ENCODE measurements at places on chromosomes 7 and 10.
A peak's percentile ranks its signal among the peaks of the same experiment; 100 is the strongest.

DNA sequence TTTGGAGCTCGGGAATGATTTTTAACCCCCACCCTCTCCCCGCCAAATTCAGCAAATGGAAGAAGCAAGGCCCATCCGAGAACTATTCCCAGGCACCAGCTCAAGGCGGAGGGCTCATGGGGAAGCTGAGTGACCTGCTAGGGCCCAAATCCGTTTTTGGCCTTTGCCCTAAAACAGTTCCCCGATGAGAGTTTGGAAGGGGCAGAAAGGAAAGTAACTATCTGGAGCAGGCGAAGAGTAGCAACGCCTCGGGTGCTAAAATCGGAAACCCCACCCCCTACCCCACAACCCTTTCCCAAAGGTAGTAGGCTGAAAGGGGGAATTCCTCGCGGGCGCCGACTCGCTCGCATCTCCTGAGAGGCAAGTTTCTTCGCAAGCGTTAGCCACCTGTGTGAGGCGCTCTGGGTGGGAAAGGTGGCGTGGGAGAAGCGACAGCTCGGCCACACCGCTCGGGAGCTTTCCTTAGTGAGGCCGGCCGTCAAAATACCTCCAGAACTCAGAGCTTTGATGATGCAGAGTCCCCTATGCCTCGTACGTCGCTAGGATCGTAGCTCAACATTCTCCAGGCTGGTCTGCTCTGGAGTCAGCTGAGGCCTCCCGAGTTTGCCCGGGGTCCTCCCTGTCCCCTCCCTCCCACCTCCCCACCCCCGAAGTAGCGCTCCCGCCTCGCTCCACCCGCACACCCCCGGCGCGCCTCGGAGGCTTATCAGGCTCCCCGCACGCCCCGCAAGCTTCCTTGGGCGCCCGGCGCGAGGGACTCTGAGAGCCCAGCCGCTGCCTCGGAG is 642 bp upstream of the PRKG1 start:
- no peak for DNase-seq

GRCh38 chr10:83037653-83038052 is 1101.7 kb upstream of the GHITM start:
- no peak for DNase-seq

GRCh38 chr10:111511751-111512150 is 434.9 kb downstream of the ADRA2A start:
- no peak for DNase-seq

- no peak for DNase-seq
Observed at GRCh38 chr7:99362801-99363200, 11.7 kb upstream of the ARPC1B start.

- DNase-seq = no peak
Observed at GRCh38 chr7:124074007-124074406, 41.1 kb upstream of the TMEM229A start.

- DNase-seq = no peak
Observed at GRCh38 chr10:86234541-86235270, 131.9 kb downstream of the GRID1 start.

- peak; percentile 30 for DNase-seq
Observed at GRCh38 chr7:1706381-1706720, 36.3 kb downstream of the ELFN1 start.

DNA sequence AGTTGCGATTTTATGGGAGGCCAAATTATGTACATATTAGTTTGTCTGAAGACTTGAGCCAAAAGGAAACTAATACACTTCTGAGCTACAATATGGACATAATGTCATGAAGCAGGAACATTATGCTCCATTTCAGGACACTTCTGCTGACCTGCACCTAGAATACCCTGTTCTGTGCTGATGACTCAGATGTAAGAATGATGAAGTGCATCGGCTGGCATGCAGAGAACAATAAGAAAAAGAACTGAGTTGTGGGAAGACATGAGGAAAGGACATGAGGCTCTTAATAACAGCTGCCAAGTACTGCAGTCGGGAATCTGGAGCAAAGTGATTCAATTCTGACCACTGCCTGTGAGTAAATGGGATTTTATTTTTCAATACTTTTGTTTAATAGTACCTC is 192.9 kb upstream of the VSTM2A start:
- no peak for DNase-seq

DNA sequence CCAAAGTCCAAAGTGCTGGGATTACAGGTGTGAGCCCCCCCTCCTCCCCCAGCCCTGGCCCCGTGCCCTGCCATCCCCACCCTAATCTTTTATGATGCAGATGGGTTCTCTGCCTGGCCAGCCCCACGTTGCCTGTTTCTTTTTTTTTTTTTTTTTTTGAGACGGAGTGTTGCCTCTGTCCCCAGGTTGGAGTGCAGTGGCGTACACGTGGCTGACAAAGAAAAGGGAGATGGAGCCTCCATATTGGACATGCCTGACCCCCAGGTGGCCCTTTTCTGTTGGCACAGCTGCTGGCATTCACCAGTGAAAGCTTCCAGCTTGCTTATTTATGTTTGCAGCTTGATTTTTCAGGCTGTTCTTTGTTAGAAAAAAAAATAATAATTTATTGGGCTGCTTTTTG is 235.3 kb downstream of the CCDC3 start:
- DNase-seq = no peak

Measured in activated CD8-positive, alpha-beta memory T cell treated with anti-CD3 and anti-CD28 coated beads, Interleukin-2, amount 10 ng/mL, durations not matched to agents 7 days and 5 days (primary cell).